ENCODE measurements at places on chromosomes 7 and 10.

GRCh38 chr10:6364893-6365292, 162.2 kb downstream of the PFKFB3 start:
- no peak for DNase-seq

- DNase-seq = no peak
These were observed 143.7 kb upstream of the NRP1 start for GRCh38 chr10:33478089-33478674.

DNA sequence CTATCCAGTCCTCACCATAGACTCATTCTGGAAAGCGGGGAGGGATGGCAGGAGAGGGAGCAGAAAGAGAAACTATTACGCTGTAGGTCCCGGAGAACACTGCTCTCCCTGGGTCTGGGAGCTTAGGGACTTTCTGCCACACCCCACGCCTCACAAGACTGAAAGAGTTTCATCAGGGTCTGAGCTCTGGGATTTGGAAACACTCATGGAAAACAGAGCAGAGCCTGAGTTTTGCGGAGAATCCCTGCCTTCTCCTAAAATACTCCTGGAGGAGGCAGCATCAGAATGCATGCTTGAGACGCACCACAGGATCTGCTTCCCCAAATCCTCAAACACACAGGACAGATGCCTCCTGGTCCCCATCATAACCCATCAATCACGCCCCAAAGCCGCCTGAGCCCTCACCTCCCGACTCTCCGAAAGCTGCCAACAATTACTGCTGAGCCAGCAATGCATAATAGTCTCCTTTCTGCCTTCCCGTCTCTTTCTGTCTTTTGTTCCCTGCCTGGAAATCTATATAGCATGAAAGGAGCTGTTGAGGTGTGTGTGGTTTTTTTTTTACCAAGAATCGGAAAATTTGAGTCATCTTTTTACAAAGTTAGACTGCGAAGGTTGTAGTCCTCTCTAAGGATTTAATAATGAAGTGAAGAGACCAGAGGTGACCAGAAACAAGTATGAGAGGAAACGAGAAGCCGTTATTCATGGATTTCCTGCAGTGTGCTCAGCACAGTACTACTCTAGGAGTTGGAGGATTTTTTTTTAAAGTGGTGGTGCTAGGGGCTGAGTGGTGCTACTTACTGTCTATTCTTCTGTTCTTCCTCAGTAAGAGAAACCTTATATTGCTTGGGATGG, 37.7 kb downstream of the ASB13 start:
- DNase-seq = no peak

- no peak for DNase-seq
These were observed 4.1 kb downstream of the NHLRC2 start for GRCh38 chr10:113858541-113858940.

DNA sequence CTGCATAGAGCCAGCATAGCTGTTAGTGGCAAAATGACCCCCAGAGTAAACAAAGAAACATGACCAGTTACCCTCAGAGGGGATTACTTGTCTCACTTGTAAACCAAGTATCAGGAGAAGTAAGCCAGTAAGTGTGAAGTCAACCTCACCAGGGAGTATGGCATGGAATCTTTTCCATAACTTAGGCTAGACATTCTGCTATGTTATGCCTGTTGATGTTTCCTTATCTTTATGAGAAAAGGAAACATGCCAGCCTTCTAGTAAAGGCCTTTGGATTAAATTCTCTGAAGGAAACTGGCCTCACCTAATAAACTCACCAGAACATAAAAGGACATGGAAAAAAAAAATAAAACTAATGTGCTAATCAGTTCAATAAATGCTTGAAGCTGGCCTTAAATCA, 87.7 kb downstream of the SEM1 start:
- DNase-seq = no peak

GRCh38 chr10:15232279-15232678, 63.8 kb upstream of the NMT2 start:
- DNase-seq = no peak

GRCh38 chr10:130767116-130767730, 544.3 kb downstream of the TCERG1L start:
- DNase-seq = no peak

DNA sequence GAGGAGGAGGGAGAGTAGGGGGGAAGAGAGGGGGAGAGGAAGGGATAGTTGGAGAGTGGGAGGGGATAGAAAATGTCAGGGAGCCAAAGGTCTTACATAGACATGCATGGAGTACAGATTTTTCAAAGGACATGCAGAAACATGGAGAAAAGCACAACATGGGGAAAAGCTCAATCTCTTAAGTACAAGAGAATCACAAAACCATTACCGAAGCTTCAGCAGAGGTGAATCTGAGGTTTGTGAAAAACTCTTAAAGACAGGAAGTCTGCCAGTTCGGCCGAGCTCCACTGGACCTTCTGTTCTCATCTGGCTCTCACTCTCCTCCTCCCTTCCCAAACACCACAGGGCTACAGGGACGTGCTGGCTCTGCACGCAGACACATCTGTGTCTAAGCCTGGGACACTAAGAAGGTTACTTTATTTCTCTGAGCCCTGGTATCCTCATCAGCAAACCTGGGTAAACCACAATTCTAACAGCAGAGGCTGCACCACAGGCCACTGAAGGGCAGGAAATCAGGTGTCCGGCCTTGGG, 133.9 kb downstream of the COBL start:
- no peak for DNase-seq

DNA sequence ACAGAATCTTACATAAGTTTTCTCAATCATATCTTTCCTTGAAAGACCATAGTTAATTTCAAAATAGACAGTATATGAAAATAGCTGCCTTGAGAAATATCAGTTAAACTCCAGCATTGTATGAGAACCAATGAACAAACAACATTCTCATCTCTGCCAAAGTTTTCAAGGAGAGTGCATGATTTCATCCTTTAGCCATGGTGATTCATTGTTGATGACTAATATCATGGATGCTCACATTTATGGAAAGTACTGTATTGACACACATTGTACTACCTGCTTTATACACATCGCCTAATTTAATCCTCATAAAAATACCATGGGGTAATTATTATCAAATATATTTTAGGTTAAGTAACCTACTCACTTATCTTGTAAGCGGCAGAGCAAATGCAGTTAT, 250.3 kb downstream of the CNTNAP2 start:
- no peak for DNase-seq

Data from effector memory CD8-positive, alpha-beta T cell (primary cell).